ENCODE measurements at places on chromosomes 2 and 18.

GRCh38 chr18:10349561-10349960, 104.9 kb upstream of the APCDD1 start:
- no peak for DNase-seq

- DNase-seq: no peak
These were observed 108.6 kb downstream of the CERS6 start for GRCh38 chr2:168564641-168565040.

- no peak for DNase-seq
These were observed 109.2 kb downstream of the THADA start for GRCh38 chr2:43486603-43487002.

GRCh38 chr2:113406114-113406513, 31.4 kb upstream of the ZNG1B start:
- no peak for DNase-seq

DNA sequence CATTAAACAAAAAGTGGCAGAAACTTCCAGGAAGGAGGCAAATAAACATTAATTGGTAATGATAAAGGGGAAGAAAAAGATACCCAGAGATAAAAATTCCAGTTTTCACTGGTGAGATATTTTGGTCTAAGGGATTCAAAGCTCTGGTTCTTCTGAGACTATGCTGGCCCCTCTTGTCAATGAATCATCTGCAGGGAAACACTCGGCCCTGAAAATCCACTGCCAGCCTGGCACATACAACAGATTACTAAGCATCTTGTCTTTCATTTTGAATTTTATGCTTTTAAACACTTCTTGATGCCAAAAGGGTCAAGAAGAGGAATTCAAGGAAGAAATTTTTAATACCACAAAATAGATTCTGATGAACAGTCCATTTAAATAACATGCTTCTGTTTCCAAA, 1603.8 kb upstream of the ZEB2 start:
- DNase-seq: no peak

DNA sequence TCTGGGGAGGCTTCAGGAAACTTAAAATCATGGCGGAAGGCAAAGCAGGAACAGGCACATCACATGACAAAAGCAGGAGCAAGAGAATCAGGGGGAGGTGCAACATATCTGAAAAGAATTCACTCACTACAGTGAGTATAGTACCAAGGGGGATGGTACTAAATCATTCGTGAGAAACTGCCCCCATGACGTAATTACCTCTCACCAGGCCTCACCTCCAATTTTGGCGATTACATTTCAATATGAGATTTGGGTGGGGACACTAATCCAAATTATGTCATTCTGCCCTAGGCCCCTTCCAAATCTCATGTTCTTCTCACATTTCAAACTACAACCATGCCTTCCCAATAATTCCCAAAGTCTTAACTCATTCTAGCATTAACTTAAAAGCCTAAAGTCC, 740.8 kb upstream of the SOX11 start:
- DNase-seq: no peak

DNA sequence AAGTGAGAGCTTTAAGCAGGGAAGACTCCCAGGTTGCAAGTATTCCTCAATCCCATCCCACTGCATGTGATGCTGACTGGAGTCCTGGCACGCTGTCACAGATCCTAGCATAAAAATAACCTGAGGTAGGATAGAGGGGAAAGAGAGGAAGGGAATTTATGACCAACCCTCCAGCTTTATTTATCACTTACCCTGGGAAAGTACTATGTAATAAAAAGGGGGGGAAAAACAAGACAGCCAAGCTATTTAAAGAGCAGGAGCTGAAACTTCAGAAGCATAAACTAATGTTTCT, 122.2 kb downstream of the SLC8A1 start:
- DNase-seq: no peak

GRCh38 chr2:88114889-88115288, 13.0 kb downstream of the FABP1 start:
- no peak for DNase-seq

DNA sequence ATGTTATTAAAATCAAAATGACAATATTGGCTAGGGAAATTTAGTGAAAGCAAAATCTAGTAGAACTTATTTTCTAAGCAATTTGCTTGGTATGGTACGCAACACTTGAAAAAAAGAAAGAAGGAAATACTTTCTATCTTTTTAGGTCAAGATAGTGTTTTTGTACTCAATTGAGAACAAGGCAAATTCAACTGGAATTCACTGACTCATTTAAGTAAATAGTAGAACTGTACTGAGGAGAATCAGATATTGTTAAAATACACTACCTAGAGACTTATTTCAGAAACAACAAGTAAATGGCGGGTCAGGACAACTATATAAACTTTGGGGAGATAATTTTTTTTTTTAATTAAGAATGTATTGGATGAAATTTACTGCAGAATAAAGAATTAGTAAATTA, 18.9 kb downstream of the ZRANB3 start:
- DNase-seq: no peak

DNA sequence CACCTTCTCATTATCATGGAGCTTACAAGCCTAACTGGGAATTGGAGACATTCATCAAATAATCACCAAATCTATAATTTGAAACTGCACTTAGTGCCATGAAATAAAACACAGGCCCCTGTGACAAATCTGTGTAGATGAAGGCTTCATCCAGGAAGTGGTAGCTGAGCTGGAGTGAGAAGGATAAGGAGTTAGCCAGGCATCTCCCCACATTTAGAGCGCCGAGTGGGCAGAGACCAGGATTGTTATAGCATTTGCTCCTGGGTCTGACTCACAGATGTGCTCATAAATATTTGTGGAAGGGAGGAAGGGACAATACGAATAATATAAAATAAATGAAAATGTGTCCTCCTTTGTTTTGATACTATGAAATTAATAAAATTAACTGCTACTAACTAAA, 2.5 kb upstream of the MAT2A start:
- DNase-seq: no peak

GRCh38 chr18:33282709-33283333, 157.7 kb downstream of the CCDC178 start:
- no peak for DNase-seq
